Neural crest cell (in vitro differentiated cells): ENCODE measurements at places on chromosomes 13 and 19.

GRCh38 chr19:524062-524674 is 7.4 kb upstream of the CDC34 start:
- no peak for DNase-seq

DNA sequence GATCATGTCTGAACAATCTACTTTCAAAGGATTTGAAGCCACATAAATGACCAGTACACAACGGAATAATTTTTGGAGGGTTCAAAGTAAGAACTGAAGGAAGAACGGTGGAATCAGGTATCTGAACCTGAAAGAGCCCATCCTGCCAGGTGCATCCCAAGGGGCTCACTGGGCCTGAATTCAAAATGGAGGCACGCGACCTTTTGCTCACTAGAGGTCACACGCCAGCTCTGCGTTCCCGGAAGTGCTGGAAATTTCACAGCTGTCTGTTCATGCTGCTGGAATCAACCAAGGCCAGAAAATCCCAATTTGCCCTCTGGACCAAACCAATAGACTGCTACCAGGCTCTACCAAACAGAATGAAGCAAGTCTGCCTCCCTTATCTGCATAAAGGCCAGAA is 4.2 kb upstream of the RASA3 start:
- no peak for DNase-seq

DNA sequence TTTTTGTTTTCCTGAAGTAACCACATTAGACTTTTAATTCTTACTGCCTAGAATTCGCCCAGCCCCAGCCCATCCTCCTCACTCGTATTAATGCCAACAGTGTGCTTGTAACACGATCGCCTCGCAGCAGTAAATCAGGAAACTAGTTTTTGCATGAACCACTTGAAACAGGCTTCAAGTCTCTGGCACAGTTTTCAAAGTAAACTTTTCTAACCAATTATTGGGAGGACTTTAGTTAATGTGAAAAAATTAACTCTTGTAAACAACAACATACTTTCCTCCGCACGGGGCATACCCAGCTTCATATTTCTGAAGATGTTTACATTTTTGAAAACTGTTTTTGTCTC is 39.2 kb downstream of the TNFRSF19 start:
- DNase-seq: no peak

DNA sequence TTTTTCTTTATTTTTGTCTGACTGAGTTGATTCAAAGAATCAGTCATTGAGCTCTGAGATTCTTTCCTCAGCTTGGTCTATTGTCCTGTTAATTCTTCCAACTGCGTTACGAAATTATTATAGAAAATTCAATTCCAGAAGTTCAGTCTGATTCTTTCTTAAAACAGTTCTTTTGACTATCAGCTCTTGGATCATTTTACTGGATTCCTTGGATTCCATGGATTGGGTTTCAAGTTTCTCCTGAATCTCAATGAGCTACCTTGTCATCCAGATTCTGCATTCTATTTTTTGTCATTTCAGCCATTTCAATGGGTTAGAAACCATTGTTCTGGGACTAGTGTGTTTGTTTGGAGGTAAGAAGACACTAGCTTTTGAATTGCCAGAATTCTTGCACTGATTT is 169.3 kb downstream of the PCDH20 start:
- no peak for DNase-seq

- no peak for DNase-seq
Measured at GRCh38 chr13:95233026-95233635, 68.1 kb downstream of the ABCC4 start.

GRCh38 chr13:91136806-91137205 is 210.7 kb upstream of the MIR17HG start:
- DNase-seq: peak; percentile 22

- no peak for DNase-seq
Measured at GRCh38 chr13:34164582-34164981, 346.6 kb downstream of the RFC3 start.

DNA sequence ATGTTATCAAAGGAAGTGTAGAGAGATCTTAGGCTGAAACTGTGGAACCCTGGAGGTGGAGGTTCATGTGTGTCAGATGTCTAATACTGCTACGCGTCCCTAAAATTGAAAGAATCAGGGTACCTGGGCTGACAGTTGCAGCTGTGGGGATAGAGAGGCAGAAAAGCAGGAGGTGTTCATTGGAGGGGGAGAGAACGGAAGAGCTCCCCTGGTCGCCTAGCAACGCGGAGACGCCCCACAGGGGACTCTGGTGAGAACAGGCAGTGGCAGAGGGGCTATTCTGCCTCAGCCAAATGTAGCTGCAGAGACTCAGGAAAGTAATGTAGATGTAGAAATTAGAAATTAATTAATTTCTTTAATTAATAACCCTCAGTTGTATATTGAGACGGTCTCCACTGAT is 10.1 kb upstream of the ZNF835 start:
- DNase-seq: no peak

GRCh38 chr13:23763318-23763717 is 125.9 kb downstream of the MIPEP start:
- no peak for DNase-seq

GRCh38 chr19:9523885-9524474 is 14.5 kb downstream of the ZNF426 start:
- no peak for DNase-seq

DNA sequence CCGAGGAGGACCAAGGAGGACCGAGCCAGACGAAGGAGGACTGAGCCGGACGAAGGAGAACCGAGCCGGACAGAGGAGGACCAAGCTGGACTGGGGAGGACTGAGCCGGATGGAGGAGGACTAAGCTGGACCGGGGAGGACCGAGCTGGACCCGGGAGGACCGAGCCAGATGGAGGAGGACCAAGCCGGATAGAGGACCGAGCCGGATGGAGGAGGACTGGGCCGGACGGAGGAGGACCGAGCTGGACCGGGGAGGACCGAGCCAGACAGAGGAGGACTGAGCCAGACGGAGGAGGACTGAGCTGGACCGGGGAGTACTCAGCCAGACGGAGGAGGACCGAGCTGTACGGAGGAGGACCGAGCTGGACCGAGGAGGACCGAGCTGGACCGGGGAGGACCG is 3.2 kb downstream of the PIP5K1C start:
- no peak for DNase-seq

DNA sequence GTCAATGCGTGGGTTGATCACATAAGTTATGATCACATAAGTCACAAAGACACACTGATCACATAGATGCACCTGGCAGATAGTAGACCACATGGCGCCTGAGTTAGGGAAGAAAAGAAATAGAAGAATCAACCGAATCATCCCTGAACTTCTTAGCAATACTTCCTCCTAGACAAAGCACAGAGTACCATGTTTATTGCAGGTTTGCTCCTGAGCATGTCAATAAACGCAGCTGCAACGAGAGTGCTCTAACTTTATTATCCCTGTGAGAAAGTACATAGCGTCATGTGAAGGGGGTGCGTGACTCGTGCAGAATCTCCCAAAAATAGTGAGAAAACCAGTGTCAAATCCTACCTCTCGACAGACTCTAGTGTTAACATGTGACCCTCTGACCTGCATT is 17.3 kb downstream of the NCR1 start:
- DNase-seq: no peak

- DNase-seq: peak; percentile 18
Measured at GRCh38 chr13:98143601-98144026, 720 bp downstream of the FARP1 start.
